ENCODE measurements at places on chromosomes 7 and 10.
A peak's percentile ranks its signal among the peaks of the same experiment; 100 is the strongest.

- no peak for DNase-seq
Observed at GRCh38 chr7:32030904-32031692, 39.1 kb downstream of the PDE1C start.

- DNase-seq = no peak
Observed at GRCh38 chr10:77969114-77969513, 42.6 kb upstream of the DLG5 start.

DNA sequence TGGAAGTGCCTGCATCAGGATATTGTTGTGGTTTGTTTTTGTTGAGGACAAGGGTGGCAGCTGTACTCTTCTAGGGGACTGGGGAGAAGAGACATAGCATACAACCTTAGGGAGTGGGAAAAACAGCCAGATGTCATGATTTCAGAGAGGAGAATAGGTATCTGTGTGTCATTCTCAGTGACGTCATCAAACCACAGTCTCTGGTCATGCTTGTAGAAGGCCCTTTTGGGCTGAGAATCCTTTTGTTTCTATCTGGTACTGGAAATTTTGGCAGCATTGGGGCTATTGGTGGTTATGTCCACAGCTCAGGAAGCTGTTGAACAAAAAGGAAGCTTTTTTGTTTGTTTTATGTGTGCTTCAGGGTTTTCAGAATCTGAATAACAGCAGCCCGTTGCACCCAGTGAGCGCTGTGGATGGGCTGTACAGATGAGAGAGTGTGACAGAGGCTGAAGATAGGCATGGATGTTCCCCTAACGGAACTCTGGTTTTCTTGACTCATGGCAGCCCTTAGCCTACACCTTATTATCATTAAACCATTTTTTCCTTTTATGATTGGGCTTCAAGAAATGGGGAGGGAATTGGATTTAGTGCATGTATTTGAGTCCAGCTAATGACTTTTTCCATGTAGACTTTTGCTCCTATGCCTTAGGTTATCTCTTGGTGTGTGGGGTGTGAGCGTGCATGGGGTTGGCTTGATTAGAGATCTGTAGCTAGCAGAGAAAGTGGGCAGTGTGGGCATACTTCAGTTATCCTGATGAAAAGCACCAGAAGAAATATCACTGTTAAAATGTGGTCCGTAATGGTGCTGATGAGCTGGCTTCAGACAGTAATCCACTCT lies 65.7 kb downstream of the SND1 start:
- no peak for DNase-seq

DNA sequence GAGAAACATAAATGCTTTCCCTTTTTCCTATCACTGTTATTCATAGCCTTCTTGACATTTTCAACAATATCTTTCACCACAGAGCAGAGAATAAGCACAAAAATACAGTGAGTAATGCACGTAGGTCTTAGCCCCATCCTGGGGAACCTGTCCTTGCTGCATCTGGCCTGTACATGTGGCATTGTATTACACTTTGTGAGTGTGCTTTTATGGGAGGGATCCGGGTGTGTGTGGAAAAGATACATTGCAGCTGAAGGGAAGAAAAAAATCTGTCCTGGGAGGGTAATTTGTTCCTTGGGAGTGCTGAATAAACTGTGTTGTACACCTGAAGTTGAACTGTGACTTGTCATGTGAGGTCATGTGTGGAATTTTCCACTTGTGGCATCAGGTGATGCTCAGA lies 422.7 kb upstream of the LRGUK start:
- no peak for DNase-seq

- no peak for DNase-seq
Observed at GRCh38 chr7:98949336-98950044, 71.2 kb downstream of the TRRAP start.

GRCh38 chr7:107528461-107528860 lies 35.3 kb downstream of the COG5 start:
- DNase-seq = no peak

DNA sequence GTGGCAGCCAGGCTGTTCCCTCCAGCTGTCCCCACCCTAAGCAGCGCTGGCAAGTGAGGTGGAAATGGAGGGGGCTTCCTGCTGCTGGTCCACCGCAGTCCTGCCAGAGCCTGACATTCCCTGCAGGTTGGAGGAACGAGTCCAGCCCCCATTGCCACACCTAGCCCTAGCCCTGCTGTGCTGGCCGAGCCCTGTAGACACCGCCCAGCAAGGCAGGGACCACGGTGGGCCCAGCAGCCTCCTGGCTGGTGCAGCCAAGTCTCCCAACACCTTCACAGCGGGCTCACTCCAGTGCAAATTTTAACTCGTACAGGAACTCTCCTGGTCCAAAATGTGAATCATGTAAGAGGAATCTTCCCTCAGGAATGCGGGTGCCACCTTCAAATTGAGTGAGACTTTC lies 116.3 kb downstream of the PAXIP1 start:
- no peak for DNase-seq

DNA sequence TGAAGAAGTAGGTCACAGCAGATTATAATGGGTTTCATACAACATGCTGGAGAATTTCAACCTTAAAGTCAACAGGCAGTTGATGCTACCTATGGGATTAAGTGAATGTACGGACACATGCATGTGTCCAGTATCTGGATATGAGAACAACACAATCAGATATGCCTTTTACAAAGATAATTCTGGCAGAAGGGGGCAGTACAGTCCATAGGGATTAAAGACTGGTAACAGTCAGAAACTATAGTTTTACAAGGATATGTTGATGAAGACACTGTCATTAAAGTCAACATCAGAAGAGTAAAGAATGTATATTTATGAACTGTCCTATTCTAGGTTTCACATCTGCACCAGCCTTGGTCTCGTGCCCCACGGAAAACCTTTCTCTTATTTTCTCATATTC lies 41.5 kb downstream of the ANKMY2 start:
- DNase-seq = no peak

GRCh38 chr10:71729161-71729636 lies 9.6 kb upstream of the C10orf105 start:
- peak; percentile 67 for DNase-seq

DNA sequence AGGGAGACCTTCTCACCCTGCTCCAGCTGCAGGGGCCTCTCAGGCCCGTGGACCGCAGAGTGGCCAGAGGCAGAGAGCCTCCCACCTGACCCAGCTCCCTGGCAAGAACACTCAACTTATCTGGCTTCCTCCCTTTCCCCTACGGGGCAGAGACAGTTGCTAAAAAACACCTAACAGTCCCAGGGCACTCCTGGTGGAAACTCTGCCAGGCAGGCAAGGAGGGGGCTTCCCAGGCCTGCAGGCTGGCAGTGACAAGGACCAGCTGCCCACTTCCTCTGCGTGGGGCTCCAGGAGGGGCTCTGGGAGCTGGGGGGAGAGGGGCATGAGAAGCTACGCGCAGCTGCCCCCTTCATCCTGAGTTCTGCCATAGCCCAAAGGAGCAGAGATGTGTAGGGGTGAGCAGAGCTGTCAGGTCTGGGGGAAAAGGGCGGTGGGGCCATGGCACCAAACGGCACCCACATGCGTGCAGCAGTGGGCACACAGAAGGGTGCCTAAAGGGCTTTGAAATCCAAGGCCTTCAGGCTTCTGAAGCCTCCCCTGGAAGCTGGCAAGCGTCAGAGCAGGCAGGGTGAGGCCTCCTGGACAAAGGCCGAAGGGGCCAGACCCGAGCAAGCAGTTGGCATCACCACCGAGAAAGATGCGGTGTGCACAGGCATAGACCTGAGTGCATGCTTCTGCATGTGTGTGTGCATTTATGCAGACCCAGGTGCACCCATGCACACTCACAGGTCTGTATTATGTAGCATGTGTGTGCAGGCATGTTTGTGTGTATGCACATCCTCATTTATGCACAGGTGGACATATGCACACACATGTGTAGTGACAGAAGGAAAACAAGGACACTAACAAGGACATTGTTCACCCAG lies 14.4 kb downstream of the SPOCK2 start:
- DNase-seq = no peak

- DNase-seq = no peak
Observed at GRCh38 chr7:70574314-70574834, 557.6 kb upstream of the GALNT17 start.

GRCh38 chr10:129604333-129605032 lies 137.4 kb downstream of the MGMT start:
- no peak for DNase-seq

- DNase-seq = no peak
Observed at GRCh38 chr10:30778769-30779168, 149.2 kb upstream of the LYZL2 start.

DNA sequence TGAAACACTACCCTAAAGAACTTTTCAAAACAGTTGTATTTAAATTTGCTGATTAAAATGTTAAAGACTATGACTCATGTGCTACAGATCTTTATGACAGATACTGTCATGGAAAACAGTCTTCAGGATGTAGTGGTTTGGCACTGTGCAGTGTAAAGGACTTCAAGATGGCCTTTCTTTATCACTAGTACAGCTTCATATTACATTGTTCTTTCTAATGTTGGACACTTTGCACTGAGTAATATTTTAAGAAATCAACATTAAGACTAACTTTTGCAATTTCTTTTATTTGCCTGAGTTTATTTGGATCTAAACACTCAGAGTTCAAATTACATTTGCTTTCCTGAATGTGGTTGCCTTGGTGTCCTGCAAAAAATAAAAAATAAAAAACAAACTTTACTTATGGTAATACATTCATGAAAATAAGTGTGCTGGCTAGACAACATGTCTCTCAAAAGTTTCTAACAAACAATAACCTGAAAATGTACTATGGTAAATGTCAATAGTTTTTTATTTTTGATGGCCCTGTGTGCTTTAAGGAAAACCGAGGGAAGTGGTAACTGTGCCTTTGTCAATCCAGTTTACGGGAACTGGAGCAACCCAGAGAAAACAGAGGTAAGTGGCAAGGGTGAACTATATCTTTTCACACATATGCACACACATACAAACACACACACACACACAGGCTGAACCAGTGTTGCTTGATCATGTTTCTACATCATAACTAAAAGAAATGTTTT lies 85.9 kb upstream of the PLXDC2 start:
- no peak for DNase-seq

- peak; percentile 63 for DNase-seq
Observed at GRCh38 chr10:12902135-12902572, 99.4 kb downstream of the CCDC3 start.

DNA sequence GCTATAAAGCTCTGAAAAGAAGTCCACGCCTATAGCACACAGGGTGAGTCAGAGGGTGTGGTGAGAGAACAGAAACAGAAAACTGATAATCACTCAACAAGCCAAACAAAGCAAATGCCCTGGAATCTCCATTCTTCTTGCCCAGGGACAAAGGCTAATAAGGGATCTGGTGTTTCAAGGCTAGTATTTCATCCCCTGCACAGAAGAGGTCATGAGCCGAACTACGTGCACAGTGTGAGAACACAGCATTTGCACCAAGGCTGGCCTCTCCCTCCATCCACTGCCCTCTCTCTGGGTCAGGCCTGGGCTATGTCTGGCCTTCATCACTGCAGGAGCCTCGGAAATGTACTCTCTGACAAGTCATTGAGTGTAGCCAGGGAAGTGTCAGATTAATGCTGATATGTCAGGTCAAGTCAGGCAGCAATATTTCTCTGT lies 42.7 kb downstream of the PRR15 start:
- DNase-seq = peak; percentile 65

DNA sequence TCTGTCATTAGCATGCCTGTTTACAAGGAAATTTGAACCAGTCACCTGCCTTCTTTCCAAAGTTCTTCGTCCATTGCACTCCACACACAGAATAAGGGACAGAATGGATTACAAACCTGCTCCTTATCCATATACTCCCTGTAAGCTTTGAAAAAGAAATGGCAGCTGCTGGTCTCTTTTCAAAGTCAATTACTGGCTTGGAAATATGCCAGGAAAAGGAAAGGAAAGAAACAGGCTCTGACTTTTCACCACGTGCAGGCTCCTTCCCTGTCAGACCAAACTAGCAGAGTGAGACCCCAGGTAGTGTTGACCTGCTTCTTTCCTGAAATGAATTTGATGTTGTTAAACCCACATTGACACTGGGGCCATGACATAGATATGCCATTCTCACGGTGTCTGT lies 84.5 kb downstream of the LHFPL3 start:
- DNase-seq = no peak

GRCh38 chr10:58350619-58351323 lies 16.0 kb downstream of the UBE2D1 start:
- DNase-seq = no peak

GRCh38 chr7:97015279-97015678 lies 9.4 kb downstream of the DLX5 start:
- DNase-seq = no peak

DNA sequence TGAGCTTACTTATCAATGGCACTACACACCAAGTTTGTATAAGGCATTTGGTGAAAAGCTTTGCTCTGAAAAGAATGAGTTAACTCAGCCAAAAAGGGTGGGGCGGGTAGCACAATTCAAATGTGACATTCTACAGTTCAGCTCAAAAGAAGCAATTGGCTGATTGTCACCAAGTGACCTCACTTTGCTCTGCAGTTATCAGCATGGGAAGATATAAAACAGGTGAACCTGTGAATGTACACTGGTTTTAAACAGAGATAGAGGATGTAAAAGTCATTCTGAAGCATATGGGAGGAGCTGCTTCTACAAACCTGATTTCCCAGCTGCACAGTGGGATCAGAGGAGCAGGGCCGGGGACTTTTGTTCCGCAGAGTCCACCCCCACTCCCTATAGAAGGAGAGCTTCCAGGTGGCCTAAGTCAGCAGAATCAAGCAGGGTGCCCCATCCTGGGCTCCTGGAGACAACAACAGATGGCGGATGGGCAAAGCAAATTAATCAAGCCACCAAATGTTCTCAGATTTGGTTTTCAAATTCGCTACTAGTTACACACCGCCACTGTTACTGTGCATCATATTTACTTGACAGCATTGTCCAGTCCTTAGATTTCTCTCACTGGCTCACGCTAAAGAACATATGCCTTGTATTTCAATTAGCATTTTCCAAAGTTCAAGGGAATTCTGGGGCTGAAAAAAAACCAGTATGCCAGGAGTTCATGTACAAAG lies 27.5 kb upstream of the NPVF start:
- no peak for DNase-seq

GRCh38 chr10:33160151-33160550 lies 174.3 kb downstream of the NRP1 start:
- no peak for DNase-seq

- DNase-seq = no peak
Observed at GRCh38 chr10:3807928-3808496, 23.0 kb upstream of the KLF6 start.

GRCh38 chr10:18100669-18101068 lies 39.6 kb upstream of the CACNB2 start:
- DNase-seq = no peak
